ENCODE measurements at places on chromosomes 5 and 9. TPM values are rescaled to one million over a fixed set of nuclear protein-coding genes. Genes with fewer than 3 reads are reported as not detected.

DNA sequence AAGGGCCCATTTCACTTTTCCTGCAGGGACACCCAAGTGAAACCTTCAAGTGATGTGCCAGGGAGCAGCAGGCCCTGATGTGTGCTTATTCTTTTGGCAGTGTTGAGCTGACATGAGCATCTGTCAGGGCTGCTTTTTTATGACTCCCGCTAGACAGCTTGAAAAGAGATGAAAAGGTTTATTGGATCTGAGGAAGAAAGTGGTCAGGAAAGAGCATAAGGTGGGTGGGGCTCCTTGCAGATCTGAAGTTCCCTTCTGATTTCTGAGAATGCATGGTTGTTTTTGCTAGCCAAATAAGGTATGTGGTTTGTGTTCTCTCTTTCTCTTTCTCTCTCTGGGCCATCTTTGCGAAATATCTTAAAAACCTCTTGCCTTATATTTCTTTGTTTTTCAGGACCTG is 316.1 kb downstream of the DMRT2 start:
- DNase-seq, result no peak

- DNase-seq, result no peak
Observed at GRCh38 chr5:31131381-31131891, 62.0 kb upstream of the CDH6 start.

DNA sequence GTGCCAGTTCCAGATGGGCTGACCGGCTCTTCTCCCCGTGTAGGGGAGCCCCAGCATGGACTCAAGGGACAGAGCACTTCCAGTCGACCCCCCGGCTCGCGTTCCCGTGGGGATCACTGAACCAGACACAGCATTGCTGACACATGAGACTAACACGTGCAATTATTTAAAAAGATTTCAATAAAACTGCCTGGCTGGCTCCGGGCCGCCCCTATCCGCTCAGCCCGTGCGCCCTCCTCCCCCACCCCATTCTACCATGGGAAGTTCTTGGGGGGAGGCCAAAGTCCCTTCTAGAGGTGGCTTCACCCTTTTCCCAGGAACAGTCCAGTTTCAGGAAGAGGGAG is 4.7 kb downstream of the TESK1 start:
- no peak for DNase-seq

DNA sequence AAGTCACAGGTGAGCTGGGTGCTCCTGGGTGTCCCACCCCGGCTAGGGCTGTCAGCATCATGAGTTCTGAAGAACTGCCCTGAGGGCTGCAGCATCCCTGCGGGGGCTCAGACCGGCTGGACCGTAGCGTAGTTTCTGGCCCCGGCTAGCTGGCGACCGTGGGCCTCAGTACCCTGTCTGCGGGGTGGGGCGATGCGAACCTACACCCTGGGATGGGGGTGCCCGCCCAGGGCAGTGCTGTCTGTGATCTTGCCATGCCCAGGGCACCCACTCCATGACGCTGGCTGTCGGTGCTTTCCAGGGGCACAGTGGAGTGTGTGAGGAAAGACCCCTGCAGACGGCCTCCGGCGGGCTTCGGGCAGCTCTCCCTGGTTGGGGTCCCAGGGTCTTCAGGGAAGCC is 66.5 kb upstream of the IRX4 start:
- DNase-seq, result no peak

DNA sequence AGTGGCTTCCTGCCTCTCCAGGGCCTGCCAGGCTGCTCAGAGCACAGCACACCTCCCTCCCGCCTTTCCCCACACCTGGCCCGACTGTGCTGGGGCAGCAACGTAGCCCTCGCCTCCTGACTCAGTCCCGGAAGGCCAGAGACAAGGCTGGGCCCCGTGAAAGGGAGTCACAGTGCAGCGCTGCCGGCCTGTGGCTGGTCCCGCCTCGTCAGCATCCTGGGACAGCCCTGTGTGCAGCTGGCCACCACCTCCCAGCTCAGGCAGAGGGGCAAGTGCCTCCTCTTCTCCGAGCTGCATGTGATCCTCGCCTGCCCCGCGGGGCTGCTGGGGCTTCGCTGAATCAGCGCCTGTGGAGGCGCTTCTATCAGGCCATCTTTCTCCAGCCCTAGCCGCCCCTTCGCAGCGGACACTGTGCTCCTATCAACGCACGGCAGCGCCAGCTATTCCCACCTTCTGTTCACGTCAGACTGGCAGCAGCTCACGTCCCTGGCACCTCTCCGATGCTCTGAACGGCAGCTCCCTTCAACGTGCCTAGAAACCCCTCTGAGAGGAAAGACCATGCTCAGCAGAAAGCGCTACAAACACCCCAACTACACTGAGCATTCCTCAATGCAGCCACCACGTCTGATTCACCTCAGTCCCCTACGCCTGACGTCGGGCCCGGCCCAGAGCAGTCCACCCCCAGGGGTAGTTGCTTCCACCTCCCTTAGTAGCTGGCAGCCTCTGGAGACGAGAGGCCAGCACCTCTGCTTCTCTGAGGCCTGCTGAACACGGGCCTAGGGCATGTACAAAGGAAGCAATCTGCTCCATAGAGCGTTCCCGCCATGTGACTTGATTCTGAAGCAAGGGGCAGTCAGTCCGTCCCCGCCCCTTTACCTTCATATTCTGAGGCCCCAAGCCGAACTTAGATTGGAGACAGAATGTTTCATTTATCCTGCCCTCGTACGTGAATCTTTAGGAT is 78.8 kb downstream of the GPR21 start:
- DNase-seq, result peak; percentile 41

DNA sequence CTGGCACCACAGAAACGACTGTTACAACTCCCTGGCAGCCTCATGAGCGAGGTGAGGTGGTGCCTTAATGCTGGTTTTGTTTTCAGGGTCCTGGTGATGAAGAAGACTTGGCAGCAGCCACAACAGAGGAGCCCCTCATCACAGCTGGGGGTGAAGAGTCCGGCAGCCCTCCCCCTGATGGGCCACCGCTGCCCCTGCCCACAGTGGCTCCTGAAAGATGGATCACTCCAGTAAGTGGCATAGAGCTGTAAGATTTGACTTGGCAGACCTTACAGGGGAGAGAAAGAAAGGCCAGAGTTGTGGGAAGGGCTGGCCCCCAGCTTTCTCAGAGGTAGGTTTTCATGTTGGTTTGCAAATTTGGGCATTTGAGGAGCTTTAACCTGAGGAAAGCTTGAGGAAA is 72.2 kb downstream of the COL15A1 start:
- no peak for DNase-seq

DNA sequence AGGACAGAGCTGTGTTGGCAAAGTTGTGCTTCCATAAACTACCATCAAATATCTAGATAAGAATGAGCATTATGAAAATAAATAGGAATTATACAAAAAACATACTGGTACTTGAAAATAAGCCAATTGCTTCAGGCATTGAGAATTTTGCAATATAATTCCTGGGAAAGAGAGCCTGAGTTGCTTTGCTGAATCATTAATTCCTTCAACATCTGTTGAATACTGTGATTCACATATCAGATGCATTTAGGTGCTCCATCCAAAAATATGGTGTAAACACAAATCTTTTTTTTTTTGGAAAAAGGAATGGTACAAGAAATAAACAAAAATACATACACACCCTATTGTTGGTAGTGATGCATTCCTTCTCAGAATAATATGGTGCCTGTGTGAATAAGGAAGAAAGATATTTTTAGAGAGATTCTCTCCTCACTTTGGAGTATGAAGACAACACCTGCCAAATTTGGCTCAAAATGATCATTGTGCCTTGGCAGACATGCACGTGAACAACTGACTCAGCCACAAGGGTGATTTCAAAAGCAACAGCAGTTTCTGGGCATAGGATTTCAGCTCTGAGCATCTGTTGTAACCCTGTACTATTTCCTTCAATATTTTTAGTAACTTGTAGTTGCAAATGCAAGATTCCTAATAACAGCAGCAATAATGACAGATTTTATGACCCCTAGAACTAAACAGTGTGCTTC is 96.7 kb downstream of the CAVIN4 start:
- no peak for DNase-seq

GRCh38 chr9:111038331-111039230 is at the start of gene LPAR1:
TSS of gene LPAR1 (minus strand) at chr9:111038470. CDS start at chr9:110972117, 66,353 bp downstream.
- peak; percentile 66 for DNase-seq

GRCh38 chr5:139951296-139951924 is 91.7 kb downstream of the NRG2 start:
- no peak for DNase-seq

GRCh38 chr5:83645936-83646335 is 74.7 kb downstream of the HAPLN1 start:
- no peak for DNase-seq

DNA sequence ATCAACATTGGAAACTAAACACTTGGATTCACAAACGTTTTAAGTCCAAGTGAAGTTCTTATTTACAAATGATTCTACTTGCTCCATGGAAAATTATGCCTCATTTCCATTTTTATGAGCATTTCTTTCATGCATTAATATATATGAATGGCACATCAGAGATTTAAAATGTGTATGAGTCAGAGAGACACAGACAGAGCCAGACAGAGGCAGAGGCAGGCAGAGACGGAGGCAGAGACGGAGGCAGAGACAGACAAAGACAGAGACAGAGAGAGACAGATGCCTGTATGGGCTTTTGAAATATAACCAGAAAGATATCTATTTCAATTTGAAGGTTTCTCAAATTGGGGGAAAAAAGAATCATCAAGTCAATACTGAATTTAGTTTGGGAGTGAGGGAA is 649.0 kb downstream of the PTPRD start:
- no peak for DNase-seq

- DNase-seq, result no peak
Observed at GRCh38 chr9:135043345-135043744, 44.1 kb upstream of the OLFM1 start.

GRCh38 chr5:2633992-2634391 is 117.5 kb downstream of the IRX2 start:
- DNase-seq, result no peak

DNA sequence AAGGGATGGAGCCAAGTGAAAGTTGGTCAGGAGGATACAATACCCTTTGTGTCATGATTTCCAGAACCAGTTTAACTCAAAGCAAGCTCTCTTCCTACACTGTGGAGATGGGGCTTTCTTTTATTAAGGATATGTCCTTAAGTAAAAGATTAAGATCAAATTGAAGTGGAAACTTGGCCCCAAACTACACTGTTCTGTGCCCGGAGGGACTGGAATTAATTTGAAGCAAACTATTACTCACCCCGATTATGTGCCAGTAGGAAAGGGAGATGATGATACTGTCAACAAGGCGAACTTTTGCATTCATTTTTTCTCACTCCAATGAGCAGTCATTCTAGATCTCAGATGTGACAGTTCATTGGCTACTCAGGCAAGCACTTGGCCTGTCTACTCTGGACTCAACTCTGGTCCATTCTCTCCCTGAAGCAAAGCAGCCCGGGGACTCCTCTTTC is 186.7 kb downstream of the NTRK2 start:
- no peak for DNase-seq

DNA sequence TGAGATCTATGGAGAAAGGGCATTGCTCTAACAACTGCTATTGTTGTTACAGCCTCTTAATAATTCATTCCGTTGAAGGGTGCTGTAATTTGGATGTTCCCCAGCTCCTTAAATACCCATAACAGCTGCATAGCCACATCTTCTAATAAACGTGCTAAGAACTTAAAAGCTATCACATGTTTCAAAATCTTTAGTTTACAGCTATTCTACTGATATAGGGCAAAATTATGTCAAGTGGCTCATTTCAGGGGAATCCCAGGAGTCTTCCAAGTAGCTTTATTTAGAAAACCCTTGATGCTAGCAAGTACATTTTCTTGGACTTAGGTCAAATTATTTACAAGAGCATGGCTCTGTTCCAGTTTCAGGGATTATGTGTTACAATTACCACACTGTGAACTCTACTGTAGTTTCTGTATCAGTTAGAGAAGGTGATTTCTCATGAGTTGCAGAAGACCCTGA is 990.4 kb upstream of the ACO1 start:
- no peak for DNase-seq

ANKRA2 gene
- 9.8 TPM for total RNA-seq

MOB3B gene
- total RNA-seq, result 1.2 TPM

TOR2A gene
- total RNA-seq, result 5.1 TPM

ERMP1 gene
- 17.8 TPM for total RNA-seq

GPR151 gene
- not detected for total RNA-seq

PCDHA10 gene
- total RNA-seq, result 0.44 TPM

HTR1A gene
- total RNA-seq, result not detected

IL13 gene
- total RNA-seq, result not detected

ORM2 gene
- total RNA-seq, result 1.6 TPM

PCDHGA1 gene
- total RNA-seq, result 1.4 TPM

Data from left cardiac atrium (tissue), 4 donors.